ENCODE measurements at places on chromosomes 11 and 22.

GRCh38 chr22:44461614-44462013 lies 36.4 kb downstream of the RTL6 start:
- DNase-seq: no peak

DNA sequence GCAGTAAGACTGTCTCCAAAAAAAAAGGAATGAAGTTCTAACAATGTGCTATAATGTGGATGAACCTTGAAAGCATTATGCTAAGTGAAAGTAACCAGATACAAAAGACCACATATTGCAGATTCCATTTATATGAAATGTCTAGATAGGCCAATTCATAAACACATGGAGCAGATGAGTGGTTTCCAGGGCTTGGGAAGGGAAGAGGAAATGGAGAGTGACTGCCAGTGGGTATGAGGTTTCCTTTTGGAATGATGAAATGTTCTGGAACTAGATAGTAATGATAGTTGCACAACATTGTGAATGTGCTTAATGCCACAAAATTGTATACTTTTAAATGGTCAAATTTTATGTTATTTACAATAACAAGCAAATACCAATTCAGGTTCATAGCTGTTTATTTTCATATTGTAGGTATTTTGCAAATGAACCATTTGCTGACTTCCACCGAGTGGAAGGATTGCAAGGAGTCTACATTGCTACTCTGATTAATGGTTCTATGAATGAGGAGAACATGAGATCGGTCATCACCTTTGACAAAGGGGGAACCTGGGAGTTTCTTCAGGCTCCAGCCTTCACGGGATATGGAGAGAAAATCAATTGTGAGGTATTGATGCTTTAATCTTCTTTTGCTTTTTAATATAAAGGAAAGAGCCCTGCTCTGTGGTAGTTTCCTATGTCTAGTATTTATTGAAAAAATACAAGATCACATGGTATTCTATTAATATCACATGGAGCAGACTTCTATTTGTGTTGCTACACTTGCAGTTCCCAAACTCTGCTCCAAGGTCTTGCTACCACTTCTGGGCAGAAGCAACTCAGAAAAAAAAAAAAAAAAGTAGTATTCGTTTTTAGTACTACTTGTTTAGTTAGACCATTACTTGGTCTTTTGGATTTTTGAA lies 67.7 kb upstream of the SORL1-AS1 start:
- DNase-seq: no peak

- no peak for DNase-seq
Observed at GRCh38 chr11:134597452-134597851, 185.4 kb upstream of the B3GAT1 start.

- DNase-seq: no peak
Observed at GRCh38 chr11:45368697-45369096, 82.6 kb upstream of the SYT13 start.

- no peak for DNase-seq
Observed at GRCh38 chr11:71450939-71451338, 2.1 kb upstream of the NADSYN1 start.

DNA sequence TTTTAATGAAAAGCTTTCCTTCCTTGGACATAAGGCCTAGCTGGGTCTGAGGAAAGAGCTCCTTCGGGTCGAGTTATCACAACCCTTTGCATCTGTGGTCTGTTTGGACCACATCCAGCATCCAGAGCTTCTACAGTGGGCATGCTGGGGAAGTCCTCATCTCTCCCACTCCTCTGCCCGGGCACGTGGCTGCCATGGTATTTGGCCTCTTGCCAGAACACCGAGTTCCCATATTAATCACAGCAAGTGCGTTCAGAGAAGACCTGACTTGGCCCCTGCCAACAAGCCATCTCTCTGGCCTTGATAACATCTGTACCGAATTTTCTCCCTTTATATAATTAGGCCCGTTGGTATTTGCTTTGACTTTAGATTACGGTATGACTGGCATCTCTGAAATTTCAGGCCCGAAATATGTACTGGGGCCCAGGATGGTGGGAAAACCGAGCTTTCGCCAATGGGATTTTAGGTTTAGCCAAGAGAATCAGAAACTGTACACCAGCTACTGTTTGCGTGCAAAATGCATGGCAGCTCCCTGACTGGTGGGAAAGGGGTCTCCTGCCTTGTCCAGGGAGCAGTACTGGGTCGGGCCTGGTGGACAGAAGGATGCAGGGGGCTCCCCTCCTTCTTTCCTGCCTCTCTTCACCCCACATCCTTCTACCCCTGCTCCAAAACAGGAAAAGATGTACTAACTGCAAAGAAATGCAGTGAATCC lies 90.0 kb downstream of the MICAL2 start:
- no peak for DNase-seq

DNA sequence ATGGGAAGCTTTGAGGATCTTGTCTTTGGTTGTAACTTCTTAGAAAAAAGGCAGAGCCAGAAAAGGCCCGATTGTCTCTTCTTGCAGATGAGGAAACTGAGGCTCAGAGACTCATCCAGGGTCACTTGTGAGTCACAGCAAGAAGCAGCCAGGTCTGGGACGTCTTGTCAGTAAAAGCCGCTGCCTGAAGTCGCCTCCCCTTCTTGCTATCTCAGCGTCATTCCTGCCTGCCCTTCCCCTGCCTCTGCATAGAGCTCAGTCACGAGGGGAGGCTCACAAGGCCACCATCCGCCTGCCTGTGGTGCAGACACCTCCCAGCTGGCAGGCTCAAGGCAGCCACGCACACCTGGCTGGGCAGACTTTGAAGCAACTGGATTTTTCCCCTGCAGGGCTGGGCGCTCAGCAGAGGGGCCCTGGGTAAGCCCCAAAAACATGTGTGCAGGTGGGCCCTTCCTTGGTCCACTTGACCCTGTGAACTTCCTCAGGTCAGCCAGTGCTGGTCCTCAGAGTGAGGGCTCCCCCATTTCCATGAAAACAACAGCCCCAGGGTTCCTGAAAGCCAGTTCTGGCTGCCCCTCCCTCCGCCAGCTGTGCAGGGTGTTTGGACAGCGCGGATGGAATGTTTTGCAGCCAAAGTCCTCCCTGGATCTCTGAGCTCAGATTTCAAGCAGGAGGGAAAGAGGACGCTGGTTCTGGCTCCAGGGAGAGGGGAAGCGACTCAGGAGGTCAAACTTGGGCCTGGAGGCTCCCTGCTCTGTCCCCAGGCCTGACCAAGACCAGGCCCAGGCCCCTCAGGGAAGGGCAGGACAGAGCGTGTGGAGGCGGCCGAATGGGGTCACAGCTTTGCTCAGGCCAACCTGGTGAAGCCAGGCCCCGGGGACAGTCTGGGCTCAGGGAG lies 6.0 kb upstream of the RAB3IL1 start:
- no peak for DNase-seq

GRCh38 chr22:27749597-27750225 lies 51.8 kb downstream of the MN1 start:
- no peak for DNase-seq

GRCh38 chr22:49106096-49106841 lies 721.4 kb downstream of the BRD1 start:
- no peak for DNase-seq

DNA sequence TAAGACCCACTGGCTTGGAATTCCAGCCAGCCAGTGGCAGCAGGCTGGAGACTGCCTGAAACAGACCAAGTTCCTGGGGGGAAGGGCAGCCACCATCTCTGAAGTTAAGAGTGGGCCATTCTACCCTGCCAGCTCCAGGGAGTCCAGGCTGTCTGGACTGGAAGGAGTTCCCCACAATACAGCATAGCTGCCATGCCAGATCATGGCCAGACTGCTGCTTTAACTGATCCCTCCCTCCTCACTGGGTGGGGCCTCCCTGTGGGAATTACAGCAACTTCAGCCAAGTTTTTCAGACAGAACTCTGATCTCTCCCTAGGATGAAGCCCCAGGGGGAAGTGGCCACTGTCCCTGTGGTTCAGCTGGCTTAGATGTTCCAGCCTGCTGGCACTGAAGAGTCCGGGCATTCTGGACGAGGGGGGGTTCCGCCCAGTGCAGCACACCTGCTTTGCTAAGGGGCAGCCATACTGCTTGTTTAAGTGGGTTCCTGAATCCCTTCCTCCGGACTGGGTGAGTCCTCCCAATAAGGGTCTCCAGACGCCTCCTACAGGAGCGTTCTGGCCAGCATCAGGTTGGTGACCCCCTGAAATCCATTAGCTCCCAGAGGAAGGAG lies 455.4 kb downstream of the DLG2 start:
- no peak for DNase-seq

GRCh38 chr22:18984564-18984963 lies 48.5 kb upstream of the PRODH start:
- DNase-seq: no peak

DNA sequence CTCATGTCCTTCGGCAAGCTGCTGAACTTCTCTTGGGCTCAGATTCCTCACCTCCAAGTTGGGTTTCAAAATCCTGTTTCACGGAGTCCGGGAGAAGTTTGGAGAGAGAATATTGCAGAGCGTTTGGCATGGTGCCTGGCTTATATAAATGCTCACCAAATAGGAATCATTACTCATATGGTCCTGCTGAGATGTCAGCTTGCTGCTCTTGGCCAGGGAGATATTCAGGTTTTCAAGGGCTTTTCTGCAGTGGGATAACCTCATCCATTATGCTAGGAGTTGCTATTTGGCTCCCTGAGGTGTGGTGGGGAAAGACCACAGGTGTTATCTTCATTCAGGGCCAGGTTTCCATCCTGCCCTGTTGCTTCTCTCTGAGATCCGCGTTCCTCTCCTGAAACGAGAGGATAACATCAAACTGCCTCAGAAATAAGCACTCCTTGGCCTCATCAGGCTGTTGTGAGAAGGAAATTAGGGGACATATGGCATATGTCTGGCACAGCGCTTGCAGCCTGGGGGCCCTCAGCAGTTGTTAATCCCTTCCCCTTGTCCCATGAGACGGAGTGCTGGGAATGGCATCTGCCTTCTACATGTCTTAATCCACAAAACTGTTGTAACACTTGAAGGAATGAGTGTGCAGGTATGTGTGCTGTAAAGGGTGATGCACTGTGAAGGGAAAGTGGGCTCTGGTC lies 29.9 kb upstream of the ACER3 start:
- DNase-seq: no peak

- no peak for DNase-seq
Observed at GRCh38 chr11:8206251-8207079, 37.6 kb upstream of the RIC3 start.

DNA sequence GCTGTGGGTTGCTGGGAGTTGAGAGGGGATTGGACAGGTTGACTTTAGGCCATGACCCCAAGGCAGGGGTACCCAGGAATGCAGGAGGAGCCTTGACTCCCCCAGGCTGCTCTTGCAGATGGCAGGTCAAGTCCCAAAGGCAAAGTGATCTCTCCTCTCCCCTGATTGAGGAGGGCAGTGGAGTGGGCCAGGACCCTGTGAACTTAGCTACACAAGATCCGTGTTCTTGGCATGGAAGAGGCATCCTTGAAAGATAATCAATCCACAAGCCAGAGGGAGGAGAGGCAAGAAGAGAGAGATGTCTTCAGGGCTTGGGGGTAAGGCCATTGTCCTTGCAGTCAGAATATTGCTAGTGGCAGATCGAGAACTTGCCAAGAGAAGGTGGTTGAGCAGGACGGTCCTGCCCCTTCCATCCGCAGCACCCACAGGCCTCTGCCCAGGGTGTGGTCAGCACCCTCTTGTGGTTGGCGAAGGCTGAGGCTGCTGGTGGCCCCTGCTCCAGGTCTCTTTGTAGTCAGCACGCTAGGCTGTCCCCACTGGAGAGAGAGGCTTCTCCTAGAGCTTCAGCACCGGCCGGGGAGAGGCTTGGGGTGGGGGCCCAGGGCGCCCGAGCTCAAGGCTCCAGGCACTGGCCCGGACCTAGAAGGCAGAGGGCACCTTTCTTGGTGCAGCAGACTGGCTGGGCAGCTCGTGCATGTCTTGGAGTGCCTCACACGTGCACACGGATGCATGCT lies 45.4 kb downstream of the KCNC1 start:
- no peak for DNase-seq

DNA sequence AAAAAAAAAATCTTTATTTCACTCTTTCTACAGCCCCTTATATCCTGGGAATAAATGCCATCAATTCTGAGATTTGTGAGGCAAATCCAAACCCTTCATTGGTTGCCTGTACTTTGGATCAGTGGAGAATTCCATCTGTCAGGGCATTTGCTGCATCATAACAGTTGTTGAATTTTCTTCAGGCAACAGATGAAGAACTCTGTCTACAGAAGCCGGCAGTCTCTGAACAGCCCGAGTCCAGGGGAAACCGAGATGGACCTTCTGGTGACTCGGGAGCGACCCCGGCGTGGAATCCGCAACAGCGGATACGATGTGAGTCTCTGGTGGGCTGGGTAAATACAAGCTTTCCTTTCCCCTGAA lies 82.3 kb downstream of the C11orf91 start:
- DNase-seq: no peak

- no peak for DNase-seq
Observed at GRCh38 chr11:128628686-128629085, 41.3 kb upstream of the ETS1 start.

- no peak for DNase-seq
Observed at GRCh38 chr11:128957202-128957482, 14.5 kb upstream of the TP53AIP1 start.

- no peak for DNase-seq
Observed at GRCh38 chr11:87572881-87573280, 535.1 kb downstream of the TMEM135 start.

- DNase-seq: no peak
Observed at GRCh38 chr11:44213148-44213547, 96.8 kb downstream of the ALX4 start.

DNA sequence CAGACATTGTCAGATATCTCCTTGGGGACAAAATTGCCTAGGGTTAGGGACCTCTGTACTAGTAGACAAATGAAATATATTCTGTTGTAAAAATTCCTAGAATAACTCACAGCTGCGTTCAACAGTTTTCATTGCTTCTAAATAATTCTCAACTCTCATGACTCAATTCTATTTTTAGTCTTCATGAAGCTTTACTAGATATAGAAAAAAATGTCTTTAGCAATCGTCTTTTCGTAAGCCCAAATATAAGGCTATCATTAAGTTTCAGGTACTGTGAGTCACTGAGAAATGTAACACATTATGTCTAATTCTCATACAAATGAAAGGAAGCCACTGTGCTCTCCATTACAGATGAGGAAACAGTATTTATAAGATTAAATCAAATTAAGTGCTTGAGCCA lies 6.4 kb downstream of the MMP12 start:
- no peak for DNase-seq

GRCh38 chr11:69156673-69157155 lies 979 bp downstream of the SMIM38 start:
- no peak for DNase-seq

DNA sequence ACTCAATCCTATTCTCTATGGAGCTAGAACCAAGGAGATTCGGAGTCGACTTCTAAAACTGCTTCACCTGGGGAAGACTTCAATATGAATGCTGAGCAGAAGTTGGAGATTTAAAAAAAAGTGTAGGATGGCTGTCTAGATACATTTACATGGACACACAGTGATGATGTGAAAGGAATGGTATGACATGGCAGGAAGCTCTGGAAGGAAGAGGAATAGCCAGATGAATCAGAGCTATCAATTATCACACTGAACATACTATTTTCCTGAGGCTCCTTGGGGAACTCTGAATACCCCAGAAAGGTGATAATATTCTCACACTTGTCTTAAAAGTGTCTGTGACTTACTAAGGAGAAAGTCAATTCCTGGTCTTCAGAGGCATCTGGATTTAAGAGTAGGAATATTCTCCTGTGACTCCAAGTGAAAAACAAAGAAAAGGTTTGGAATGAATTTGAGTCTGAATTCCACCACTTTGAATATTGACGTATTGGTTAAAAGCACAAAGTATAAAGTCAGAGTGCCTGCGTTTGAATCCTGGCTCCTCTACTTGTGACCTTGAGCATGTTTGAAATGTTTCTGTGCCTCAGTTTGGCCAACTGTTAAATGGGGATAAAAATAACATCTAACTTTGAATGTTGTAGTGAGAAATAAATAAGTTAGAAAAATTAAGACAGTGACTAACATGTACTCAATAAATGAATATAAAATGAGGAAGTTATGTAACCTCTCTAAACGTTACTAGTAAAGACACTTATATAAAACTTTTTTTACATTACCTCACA lies 1.3 kb downstream of the OR52D1 start:
- DNase-seq: no peak

All from NCI-H1048 (cell line).